Amniotic epithelial cell (primary cell): ENCODE measurements at places on chromosomes 2 and 18.

DNA sequence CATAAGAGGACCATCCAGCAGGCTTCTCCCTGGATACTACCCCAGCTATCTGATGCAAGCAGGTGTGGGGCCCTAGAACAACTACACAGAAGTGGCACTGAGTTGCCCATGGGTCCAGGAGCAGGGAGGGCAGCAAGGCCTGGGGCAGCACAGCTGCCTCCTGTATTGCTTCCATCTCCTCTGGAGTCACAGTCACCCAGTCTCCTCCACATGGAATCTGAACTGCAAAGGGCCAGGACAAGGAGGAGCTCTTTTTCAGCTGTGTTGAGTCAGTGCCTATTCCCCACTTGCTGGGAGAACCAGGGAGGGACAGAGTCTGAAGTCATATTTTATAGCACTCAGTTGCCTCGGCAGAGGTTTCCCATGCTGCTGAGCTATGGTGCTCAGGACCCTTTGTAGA is 67.9 kb upstream of the ALPP start:
- DNase-seq, result no peak

DNA sequence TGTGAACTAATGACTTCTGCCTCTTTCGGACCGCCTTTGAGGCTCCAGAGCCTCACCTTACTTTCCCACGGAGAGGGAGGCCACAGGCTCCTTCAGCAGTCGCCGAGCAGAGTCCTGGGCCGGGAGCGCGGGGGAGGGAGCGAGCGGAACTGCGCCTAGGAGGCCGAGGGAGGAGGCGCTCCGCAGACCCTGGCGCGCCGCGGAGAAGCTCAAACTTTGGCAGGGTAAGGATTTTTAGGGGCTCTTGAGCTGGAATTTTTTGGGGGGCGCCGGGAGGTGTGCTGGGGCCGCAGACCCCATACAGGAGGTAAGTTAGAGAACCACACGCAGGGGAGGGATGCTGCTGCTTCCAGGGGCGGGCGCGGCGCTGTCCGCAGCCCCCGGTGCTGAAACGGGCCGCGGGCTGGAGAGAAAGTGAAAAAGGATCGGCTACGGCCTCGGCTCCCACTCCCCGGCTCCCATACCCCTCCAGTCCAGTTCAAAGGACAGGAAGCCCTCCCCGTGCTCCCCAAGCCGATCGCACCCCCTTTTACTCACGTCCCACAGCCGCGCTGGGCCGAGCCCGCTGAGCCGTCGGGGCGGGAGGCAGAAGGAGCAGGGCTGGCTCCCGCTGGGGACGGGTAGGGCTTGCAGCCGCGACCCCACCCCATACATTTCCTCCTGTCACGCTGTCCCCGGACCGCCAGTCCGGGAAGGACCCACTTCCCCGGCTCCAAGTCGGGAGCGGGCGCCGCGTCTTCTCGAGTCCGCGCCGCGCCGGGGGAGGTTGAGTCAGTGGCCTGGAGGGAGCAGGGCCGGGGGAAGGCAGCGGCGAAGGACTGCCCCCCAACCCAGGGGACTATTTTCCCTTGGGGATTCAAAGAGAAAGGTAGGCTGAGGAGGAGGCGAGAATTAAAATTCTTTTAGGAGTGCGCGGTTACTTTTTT is at the start of gene CNGA3:
CNGA3 (plus strand) TSS at position 146 of the 926 bp plus-strand sequence. CDS start 23,520 bp downstream, outside the sequence.
- DNase-seq, result no peak

- no peak for DNase-seq
Measured at GRCh38 chr2:217993817-217994463, 8.9 kb downstream of the TNS1 start.

DNA sequence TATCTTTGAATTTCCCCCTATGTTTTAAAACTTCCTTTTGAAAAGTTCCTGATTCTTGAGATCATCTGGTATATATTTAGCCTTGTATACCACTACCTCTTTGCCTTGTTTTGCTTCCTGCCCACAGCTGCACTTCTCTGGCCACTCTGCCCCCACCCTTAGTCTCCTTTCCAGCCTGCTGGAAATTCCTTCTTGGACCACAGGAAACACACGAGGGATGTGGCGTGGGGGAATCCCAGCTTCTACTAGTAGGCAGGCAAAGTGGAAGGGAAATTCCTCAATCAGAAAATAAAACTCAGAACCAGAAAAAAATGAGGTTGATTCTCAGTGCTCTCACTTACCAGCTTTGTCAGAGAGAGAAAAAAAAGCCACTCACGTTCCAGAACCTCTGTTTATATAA is 13.4 kb downstream of the IL18RAP start:
- peak; percentile 68 for DNase-seq

- no peak for DNase-seq
Measured at GRCh38 chr2:48845684-48846083, 90.2 kb upstream of the LHCGR start.

GRCh38 chr18:39523281-39523680 is 1957.7 kb upstream of the CELF4 start:
- peak; percentile 52 for DNase-seq

DNA sequence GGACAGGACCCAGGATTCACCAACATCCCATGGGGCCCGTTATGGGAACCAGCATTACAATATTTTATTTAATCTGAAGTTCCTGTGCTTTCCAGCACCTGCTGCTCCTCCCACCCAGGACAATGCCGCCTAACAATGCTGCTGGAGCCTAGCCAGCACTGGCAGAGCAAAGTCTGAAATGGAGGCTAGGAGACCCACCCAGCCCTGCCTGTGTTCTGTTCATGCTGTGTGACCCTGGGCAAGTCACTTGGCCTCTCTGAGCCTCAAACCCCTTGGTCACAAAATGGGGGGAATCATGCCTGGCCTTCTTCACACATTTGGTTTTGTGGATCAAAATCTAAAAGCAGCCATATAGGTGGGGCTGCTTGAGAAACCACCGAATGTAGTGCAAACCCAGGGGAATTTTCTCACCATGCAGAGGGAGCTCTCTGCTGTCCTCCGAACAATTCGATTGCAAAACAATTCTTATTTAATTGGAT is 38.5 kb upstream of the ODC1 start:
- no peak for DNase-seq
